ENCODE measurements at places on chromosomes 16 and 17. TPM values are rescaled to one million over a fixed set of nuclear protein-coding genes. Genes with fewer than 3 reads are reported as not detected.

DNA sequence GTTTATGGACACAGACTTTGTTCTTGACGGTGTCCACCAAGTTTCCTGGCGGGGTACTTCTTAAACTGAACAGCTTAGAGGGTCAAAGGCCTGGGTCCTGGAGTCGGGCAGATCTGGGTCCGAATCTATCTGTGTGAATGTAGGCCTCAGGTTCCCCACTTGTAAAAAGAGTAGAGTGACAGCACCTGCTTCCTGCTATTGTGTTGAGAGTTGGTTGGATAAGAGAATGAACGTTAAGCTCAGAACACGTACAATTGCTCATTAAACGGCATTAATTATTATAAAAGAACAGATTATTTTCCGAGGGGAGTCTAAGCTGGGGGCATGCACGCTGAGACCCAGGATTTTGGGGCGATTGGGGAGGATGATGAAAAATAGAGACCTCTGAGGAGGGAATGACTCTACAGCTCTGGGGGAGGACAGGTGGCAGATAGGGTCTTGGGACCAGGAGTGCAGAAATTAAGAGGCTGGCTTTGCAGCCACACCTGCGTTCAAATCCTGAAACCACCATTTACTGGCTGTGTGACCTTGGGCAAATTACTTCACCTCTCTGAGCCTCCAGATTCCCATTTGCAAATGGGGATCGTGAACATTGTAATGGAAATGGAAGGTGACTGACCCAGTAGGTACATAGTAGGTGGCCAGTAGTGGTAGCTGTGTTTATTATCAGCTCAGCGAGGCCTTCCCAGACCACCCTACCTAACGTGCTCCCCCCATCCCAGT lies 862 bp downstream of the CLEC16A start:
- peaks cover 20% of the 10 kb centered on the region for H3K4me1 ChIP-seq
- peak overlapping the region; percentile 30 for H3K27ac ChIP-seq
- no peaks in the 10 kb centered on the region for H3K27me3 ChIP-seq
- H3K36me3 ChIP-seq: no peaks in the 10 kb centered on the region
- DNase-seq: no peak
- H3K4me3 ChIP-seq: peak overlapping the region; percentile 82

DNA sequence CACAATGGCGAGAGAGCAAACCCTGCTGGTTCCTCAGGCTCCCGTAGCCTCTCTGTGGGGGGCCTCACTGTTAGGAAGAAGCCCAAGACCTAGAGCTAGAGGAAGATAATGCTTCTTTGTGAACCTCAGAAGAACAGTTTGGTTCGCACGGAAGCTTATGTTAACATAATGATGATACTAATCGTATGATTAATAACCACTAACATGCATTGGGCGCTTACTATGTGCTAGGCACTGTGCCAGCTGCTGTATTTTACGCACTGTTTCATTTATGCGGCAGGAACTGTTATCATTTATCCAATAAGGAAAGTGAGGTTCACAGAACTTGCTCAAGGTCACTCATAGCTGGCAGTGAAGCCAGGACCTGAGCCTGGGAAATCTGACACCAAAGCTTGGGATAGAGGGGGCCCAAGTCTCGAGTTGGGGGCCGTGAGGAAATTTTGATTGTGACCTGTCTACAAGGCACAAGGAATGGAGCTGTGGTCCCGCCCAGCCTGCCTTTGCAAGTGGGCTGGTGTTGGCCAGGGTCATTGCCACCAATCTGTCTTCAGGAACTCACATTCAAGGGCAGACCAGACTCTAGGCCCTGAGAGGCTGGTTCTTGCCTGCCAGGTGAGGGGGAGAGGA lies 6.8 kb downstream of the PRCD start:
- no peak overlapping the region for H3K4me3 ChIP-seq
- no peaks in the 10 kb centered on the region for H3K27me3 ChIP-seq
- H3K36me3 ChIP-seq: no peaks in the 10 kb centered on the region
- no peaks in the 10 kb centered on the region for H3K4me1 ChIP-seq
- DNase-seq: no peak

GRCh38 chr17:54924405-54924804 lies 23.8 kb downstream of the TOM1L1 start:
- H3K36me3 ChIP-seq: no peaks in the 10 kb centered on the region
- no peak overlapping the region for H3K4me3 ChIP-seq
- no peaks in the 10 kb centered on the region for H3K4me1 ChIP-seq
- H3K27me3 ChIP-seq: no peaks in the 10 kb centered on the region
- H3K27ac ChIP-seq: no peak overlapping the region
- DNase-seq: no peak

GRCh38 chr17:33602981-33603380 lies 309.9 kb upstream of the ASIC2 start:
- H3K4me3 ChIP-seq: no peak overlapping the region
- no peaks in the 10 kb centered on the region for H3K4me1 ChIP-seq

DNA sequence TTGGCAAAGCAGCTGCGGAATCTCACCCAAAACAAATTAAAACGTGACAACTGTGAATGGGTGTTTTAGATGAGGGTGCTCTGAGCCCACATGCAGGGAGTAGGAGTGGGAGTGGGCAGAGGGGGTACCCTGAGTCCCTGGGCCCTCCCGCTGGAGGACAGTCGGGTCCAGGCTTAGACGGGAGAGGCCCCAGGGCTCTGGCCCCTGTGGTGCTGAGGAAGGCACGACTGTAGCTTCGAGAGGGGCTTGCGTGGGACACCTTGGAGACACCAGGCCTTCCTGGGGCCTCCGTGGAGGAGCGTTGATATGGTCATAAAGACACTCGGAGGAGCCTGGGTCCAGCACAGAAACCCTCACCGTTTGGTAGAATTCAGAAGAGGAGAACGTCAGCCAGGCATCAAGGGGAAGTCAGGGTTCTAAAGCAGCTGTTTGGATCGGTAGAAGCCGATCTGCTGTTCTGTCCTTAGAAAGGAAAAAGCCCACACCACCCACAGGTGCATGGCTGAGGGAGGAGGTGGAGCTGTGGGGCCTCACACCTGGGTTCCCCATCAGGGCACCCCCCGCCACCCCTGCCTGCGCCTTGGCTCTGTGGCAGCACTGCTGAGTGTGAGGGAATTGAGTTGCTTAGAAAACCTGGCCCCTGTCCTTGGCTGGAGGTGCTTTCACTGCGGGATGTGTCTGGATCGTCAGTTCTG lies 18.4 kb downstream of the DBNDD1 start:
- no peaks in the 10 kb centered on the region for H3K4me1 ChIP-seq
- no peaks in the 10 kb centered on the region for H3K27me3 ChIP-seq
- peak overlapping the region; percentile 6 for H3K27ac ChIP-seq
- H3K4me3 ChIP-seq: no peak overlapping the region
- no peak for DNase-seq

GRCh38 chr17:32298721-32299579 lies 33.3 kb downstream of the RHBDL3 start:
- DNase-seq: no peak
- H3K27ac ChIP-seq: no peak overlapping the region
- peaks cover 7% of the 10 kb centered on the region for H3K4me1 ChIP-seq
- H3K27me3 ChIP-seq: no peaks in the 10 kb centered on the region
- no peaks in the 10 kb centered on the region for H3K36me3 ChIP-seq
- no peak overlapping the region for H3K4me3 ChIP-seq

DNA sequence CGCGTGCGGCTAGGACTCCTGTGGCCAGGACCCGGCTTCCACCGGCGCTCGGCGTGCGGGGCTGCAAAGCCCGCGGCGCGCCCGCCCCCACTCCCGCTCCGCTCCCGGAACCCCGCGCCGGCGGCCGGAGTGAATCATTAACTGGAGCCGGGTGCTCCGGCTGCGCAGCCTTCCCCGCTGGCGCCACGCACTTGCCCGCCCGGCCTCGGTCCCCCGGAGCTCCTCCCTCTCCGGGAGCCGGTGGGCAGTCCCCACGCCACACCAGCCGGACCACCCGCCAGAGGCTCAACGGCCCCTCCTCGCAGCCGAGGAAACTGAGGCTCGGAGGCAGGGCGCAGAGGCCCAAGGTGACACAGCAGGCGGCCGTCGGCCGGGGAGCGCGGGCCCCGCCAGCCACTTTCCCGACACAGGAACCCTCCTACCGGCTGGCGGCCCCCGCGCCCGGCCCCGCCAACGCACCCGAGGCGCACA lies 580 bp downstream of the BCAR1 start:
- no peaks in the 10 kb centered on the region for H3K27me3 ChIP-seq
- H3K4me1 ChIP-seq: peaks cover 74% of the 10 kb centered on the region
- DNase-seq: peak; percentile 89
- H3K27ac ChIP-seq: peak overlapping the region; percentile 89
- H3K36me3 ChIP-seq: 0 out of 2 replicates have a peak, but pooled peaks cover 3% of the 10 kb centered on the region
- H3K4me3 ChIP-seq: peak overlapping the region; percentile 96

GRCh38 chr17:45223539-45224528 lies 2.1 kb downstream of the FMNL1 start:
- H3K27me3 ChIP-seq: peaks cover 1% of the 10 kb centered on the region
- H3K4me1 ChIP-seq: peaks cover 10% of the 10 kb centered on the region
- no peaks in the 10 kb centered on the region for H3K36me3 ChIP-seq
- no peak overlapping the region for H3K27ac ChIP-seq
- no peak overlapping the region for H3K4me3 ChIP-seq

DNA sequence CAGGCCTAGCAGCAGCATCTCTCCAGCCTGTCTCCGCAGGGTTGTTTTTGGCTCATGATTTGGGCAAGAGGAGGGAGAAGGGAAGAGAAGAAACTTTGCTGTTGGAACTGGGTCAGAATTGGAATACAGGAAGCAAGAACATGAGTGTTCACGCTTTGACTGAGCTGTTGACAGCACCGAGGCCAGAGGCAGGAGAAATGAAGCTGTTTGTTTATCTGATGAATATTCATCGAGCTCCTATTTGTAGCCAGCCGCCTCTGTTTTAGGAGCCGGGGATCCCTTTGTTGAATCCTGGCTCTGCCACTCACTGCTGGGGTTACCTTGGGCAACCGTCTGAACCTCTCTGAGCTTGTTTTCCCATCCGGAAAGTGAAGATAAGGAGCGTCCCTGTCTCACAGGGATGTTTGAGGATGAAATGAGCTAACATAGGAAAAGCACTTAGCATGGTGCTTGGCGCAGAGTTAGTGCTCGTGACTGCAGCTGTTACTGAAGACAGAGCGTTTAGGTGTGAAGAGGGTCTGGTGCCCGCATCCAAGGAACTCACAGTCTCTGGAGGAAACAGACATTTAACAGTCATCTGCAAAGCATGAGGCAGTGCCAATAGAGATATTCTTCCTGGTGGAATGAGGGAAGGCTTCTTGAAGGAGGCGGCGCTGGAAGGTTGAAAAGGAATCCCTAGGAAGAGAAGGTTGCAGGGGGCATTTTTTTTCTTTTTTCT lies 29.2 kb downstream of the RAP1GAP2 start:
- no peaks in the 10 kb centered on the region for H3K27me3 ChIP-seq
- no peak overlapping the region for H3K27ac ChIP-seq
- H3K4me3 ChIP-seq: no peak overlapping the region
- H3K4me1 ChIP-seq: peaks cover 5% of the 10 kb centered on the region

KRT31 gene
- not detected for total RNA-seq

TP53TG3C gene
- total RNA-seq: not detected

TBC1D3G gene
- total RNA-seq: not detected

MRTFB gene
- total RNA-seq: 29.5 TPM

C16orf92 gene
- total RNA-seq: not detected

All from Caco-2 (cell line).